Activated CD4-positive, CD25-positive, alpha-beta regulatory T cell treated with anti-CD3 and anti-CD28 coated beads, Interleukin-2, amount 50 U/mL, for 24 hours (primary cell): ENCODE measurements at places on chromosomes 7 and 10.

DNA sequence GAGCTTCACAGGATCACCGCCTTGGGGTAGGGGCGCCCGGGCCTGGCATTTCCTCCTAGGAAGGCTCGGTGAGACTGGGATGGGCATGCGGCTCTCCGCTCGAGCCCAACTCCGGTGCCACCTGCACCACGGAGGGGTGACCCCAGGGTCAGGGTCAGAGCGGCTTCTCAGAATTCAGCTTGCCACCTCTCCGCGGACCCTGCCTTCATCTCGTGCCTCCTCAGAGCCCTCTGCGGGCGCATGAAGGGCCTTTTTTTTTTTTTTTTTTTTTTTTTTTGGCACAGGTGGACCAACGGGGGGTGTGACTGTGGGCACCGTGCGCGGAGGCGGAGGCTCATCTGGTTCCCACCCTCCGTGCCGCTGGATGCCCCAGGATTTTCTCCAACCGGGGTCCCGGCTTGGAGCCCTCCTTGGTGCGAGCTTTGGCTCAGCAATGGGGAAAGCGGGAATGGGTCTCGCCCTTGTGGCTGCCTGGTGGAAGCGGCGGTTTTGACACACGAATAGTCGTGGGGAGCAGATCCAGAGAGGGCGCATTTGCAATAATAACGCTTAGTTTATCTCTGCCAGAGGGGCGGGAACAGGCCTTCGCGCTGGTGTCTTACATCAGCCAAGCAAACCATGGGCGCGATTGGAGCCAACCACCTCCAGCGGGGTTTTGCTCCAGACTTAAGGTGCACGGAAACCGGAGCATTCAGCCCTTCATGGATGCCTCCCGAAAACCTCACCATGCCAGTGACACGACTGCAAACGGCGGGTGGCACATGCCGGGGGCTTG is 5.0 kb upstream of the TNRC18 start:
- ATAC-seq, result no peak

DNA sequence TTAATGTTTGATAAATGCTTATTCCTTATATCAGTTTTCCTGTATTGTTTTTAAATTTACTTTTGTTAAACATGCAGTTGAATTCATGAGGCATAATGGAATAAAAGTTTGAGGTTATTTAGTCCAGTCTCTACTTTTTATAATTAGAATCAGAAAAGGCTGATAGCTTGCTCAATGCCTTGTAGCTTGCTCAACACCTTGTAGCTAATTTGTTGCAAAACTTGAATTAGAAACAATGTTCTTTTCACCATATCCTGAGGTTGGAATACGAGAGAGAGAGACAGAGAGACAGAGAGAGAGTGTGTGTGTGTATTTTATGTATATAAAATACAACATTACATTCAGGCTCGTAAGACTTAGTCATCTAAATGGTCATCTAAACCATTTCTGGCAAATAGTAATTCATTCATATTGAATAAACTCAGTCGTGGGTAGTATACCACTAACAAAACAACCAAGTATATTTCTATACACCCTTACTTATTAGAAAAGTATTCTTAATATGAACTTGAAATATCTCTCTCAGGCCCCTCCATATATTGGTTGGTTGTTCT is 243.5 kb downstream of the ADK start:
- no peak for ATAC-seq

- ATAC-seq, result no peak
Measured at GRCh38 chr10:67098461-67098860, 172.6 kb downstream of the LRRTM3 start.

- ATAC-seq, result no peak
Measured at GRCh38 chr7:28984217-28984616, 26.1 kb upstream of the TRIL start.

DNA sequence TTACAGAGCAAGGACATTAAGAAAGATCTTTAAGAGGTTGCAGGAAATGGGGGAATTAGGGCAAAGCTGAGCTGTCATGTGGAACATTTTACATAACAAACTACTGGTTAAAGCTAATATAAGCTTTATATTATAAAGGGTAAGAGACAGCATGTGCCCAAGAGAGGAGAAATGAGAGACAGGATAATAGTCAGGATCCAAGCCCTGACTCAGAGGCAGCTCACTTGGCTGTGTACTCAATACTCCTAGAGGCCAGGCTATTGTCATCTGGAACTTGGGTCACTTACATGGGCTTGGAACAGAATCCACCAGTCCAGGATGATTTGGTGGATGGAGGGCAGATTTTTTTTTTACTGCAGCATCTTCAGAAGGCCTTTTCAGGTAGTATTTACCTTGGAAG is 418.6 kb upstream of the ZMIZ1 start:
- no peak for ATAC-seq

- ATAC-seq, result no peak
Measured at GRCh38 chr10:47049906-47050305, 138.7 kb downstream of the PTPN20 start.

- ATAC-seq, result no peak
Measured at GRCh38 chr7:156497776-156498509, 142.6 kb upstream of the RNF32 start.

- no peak for ATAC-seq
Measured at GRCh38 chr7:18706670-18707069, 211.1 kb downstream of the HDAC9 start.

DNA sequence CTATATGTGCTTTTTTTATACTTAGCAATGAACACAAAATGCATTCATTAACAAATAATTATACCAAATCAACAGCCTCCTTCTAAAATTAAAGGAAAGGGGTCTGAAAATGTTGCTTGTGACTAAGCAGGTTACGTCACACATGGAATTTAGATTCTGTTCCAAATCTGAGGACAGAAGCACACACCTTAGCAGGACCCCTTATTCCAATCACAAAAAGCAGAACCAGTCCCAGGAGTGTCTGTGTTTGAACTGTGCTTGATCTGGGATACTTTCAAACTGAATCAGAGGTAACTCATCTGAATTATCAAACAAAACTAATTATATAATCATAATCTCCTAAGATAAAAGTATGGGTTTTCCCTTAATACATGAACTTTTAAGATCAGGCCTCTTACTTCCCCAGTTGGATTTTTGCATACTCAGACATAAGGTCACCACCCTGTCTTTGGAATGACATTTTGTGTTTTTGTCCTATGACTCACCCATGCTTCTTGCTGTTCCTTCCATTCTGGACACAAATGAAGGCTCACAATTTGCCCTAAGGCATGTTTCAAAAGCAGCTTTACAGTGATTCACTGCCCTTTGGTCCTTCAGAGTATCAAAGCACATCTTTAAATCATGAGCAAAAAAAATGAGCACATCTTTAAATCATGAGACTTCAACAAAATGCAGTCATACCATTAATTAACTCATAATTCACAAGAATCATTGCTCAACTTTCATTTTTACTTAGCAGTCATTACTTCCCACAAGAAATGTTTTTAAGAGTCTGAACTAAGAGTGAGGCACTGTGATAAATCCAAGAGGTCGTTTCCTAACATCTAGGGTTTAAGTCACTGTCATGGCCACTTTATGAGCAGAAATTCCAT is 35.5 kb downstream of the SEMA3C start:
- ATAC-seq, result no peak

- no peak for ATAC-seq
Measured at GRCh38 chr10:397321-398068, 262.2 kb downstream of the ZMYND11 start.

- ATAC-seq, result peak; percentile 68
Measured at GRCh38 chr10:89793649-89794254, 92.4 kb downstream of the KIF20B start.

DNA sequence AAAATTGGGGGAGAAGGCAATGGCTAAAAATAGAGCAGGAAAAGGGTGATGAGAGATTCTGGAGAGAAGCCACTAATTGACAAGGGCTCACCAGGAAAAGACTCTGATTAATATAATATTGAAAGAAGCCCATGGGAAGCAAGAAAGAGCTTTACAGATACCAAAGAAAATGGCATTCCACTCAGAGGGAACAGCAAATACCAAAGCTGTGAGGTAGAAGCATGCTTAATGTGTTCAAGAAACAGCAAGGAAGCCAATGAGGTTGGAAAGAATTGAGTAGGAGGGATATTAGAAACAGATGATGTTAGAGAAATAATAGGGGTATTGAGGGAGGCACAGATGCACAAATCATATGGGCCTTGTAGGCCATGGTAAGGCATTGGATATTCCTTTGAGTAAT is 130.1 kb downstream of the MYO3A start:
- no peak for ATAC-seq

DNA sequence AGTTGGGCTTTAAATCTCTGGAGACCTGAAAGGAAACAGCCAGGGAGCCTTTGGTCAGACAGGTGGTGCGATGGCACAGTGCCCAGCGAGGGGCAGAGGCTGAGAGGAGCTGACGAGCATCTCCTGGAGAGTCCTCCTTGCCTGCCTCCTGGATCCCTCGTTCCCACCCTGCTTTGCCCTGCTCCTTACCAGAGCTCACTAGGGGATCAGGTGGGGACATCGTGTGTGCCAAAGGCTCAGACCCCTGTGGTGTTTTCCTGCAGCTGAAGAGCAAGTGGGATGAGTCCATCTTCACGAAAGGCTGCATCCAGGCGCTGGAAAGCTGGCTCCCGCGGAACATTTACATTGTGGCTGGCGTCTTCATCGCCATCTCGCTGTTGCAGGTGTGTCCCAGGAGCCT is 21.8 kb upstream of the SH2D4B start:
- no peak for ATAC-seq

- no peak for ATAC-seq
Measured at GRCh38 chr7:17183630-17184328, 114.7 kb upstream of the AHR start.

GRCh38 chr10:101451667-101452069 is 97.7 kb downstream of the BTRC start:
- ATAC-seq, result no peak

- ATAC-seq, result no peak
Measured at GRCh38 chr7:6579446-6579845, 2.2 kb downstream of the ZDHHC4 start.
